ENCODE measurements at places on chromosomes 12 and 14.

DNA sequence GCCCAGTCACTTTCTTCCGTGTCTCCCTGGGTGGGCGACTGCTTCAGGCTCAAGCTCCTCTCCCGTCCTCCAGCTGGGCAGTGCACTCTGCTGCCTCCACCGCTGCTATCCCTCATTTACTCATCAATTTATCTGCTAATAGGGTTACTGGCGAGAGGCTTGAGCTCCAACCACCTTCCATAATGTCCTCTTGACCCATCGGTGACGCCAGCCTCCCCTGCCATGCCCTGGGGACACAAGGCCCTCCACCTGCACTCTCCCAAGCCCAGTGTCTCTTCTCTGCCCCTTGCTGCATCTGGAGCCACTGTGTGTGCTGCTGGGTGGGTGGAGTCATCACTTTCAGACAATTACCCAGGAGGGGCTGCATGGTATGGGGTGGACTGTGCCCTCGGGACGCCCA is 78.5 kb downstream of the TMEM132D start:
- no peak for DNase-seq

DNA sequence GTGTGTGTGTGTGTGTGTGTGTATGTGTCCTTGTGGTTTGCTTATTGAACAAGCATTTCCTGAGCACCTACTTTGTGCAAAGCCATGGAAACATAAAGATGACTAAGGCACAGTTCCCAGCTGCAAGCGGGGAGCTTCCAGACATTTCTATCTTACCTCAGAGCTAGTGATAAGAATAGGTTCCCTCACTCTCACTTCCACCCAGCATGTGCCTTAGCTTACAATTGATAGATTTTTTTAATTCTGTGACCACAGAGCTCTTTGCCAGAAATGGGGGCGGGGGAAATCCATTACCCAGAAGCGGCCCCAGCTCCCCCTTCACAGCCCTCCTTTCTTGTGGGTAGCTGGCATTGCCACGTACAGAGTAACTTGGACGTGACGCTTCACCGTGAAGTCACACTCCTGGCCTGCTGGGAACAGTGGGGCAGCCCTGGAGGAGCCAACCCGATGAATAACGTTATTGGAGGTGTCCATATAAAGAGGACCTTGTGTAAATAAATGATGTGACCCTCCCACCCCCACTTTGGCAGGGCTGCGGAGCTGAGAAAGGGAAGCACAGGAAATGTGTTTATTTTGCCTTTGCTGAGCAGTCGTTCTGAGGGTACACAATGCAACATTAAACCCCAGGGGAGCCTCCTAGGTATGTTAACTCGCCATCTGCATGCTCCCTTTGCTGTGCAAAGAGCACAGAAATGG is 238.9 kb downstream of the CHST11 start:
- peak; percentile 71 for DNase-seq

DNA sequence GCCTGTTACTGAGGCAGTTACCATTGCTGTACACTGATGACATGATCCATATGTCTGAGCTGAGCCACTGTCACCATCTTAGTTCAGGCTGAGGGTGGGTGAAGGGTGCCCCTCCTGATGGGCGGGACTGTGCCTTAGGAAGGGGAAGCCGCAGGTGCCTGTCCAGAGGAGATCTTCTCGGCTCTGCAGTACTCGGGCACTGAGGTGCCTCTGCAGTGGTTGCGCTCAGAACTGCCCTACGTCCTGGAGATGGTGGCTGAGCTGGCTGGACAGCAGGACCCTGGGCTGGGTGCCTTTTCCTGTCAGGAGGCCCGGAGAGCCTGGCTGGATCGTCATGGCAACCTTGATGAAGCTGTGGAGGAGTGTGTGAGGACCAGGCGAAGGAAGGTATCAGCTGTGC is 3.7 kb downstream of the RNF31 start:
- DNase-seq = no peak

DNA sequence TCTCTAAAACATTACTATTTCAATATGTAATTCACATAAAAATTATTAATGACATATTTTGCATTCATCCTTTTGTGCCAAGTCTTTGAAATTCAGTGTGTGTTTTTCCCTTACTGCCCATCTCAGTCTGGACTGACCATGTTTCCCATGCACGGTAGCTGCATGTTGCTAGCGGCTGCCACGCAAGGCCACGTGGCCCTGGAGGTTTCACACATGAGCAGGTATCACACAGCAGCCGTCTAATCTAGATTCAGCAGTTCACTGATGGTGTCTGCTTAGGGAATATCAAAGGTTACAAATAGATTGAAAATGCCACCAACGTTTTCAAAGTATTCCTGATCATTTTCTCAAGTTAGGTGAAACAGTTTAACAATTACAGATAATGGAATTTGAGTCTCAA is 234.8 kb upstream of the FKBP4 start:
- no peak for DNase-seq

DNA sequence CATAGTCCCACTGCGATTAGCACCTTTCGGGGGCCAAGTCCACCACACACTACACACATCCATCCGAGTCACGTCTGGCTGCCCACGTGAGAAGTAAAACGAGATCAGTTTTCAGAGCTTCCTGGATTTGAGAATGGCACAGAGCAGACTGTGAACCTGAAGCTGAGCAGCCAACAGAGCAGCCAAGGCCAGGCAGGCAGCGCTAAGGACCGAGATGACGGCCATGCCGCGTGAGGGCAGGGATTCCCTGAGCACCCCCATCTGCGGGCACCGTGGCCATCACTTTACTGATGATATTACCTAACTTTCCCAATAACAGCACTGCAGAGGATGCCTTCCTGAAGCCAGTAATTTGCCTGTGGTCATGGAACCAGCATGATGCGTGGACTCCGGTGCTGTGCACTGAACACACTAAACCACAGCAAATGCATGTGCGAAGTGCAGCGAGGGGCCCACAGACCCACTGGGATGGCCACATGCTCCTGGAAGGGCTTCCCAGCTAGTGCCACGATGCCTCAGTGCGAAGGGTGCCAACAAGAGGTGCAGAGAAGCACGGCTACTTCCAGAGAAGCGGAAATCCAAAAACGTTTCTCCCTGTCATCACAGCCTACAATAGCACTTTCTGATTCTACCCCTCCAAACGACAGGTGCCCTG is 56.0 kb downstream of the RNF34 start:
- DNase-seq = no peak

DNA sequence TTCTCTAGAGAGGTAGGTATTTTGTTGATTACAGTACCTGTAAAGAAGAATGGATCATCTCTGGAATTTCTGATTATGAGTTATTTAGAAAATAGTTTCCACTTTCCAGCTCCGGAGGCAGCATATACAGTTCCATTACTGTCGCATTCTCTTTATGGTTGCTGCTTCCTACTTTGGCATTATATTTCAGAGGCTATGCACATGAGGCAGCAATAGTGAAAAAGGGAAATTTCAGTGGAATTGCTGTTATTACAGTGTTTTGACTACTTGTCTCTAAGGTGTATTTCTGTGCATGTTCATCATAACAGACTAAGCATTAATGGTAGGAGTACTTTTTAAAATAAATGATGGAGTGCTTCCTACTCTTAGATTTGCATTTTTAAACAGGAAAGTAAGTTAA is 10.2 kb downstream of the GNG2 start:
- DNase-seq = no peak
